ENCODE measurements at places on chromosomes 1 and 21. TPM values are rescaled to one million over a fixed set of nuclear protein-coding genes. Genes with fewer than 3 reads are reported as not detected.

GRCh38 chr1:148161053-148161901 lies 9.2 kb upstream of the NBPF11 start:
- H3K4me3 ChIP-seq, result no peak overlapping the region
- no peaks in the 10 kb centered on the region for H3K4me1 ChIP-seq
- no peaks in the 10 kb centered on the region for H3K36me3 ChIP-seq

DNA sequence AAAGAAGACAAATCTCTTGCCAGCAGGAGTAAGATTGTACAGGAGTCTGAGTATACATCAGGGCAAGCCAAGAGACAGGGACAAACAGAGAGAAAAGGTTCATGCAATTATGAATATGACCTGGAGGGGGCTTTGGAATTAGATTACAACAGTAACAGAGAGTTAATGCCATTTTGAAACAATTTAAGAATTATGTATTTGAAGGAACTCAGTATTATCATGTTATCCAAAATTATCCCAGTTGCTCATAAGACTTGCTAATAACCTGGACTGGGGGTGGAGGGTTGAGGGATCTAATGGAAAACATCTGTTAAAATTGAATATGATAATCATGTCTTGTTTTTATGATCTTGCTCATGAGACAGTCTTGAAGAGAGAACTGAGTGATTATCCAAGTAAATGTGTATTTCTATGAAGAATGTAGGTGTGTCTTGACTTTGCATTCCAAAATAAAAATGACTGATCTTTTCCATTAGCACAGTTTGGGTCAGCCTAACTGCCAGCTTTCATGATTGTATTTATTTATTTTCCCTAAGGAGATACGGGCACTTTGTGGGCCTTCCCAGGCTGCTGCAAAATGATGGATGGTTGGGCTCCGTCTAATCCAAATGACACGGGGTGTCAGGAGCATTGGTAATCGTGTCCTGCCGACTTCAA lies 117.7 kb downstream of the ERG start:
- H3K36me3 ChIP-seq, result no peaks in the 10 kb centered on the region
- H3K4me1 ChIP-seq, result peaks cover 13% of the 10 kb centered on the region
- peaks cover 6% of the 10 kb centered on the region for H3K27me3 ChIP-seq
- DNase-seq, result peak; percentile 78
- H3K4me3 ChIP-seq, result no peak overlapping the region

GRCh38 chr1:7755448-7755847 lies 15.6 kb upstream of the VAMP3 start:
- peaks cover 3% of the 10 kb centered on the region for H3K4me1 ChIP-seq
- no peak overlapping the region for H3K27ac ChIP-seq
- no peak for DNase-seq
- H3K27me3 ChIP-seq, result no peaks in the 10 kb centered on the region
- no peak overlapping the region for H3K4me3 ChIP-seq

- no peak overlapping the region for H3K27ac ChIP-seq
- H3K4me1 ChIP-seq, result peaks cover 8% of the 10 kb centered on the region
- no peaks in the 10 kb centered on the region for H3K36me3 ChIP-seq
Measured at GRCh38 chr1:43241413-43241836, 28.4 kb upstream of the TMEM125 start.

GRCh38 chr1:23895082-23895481 lies 18.1 kb downstream of the CNR2 start:
- peak; percentile 33 for DNase-seq
- H3K4me3 ChIP-seq, result no peak overlapping the region
- no peaks in the 10 kb centered on the region for H3K4me1 ChIP-seq

GRCh38 chr21:17071093-17071492 lies 441.8 kb upstream of the CXADR start:
- H3K27ac ChIP-seq, result no peak overlapping the region
- no peaks in the 10 kb centered on the region for H3K36me3 ChIP-seq
- no peak for DNase-seq
- H3K27me3 ChIP-seq, result no peaks in the 10 kb centered on the region
- no peak overlapping the region for H3K4me3 ChIP-seq

- H3K4me1 ChIP-seq, result no peaks in the 10 kb centered on the region
- no peak overlapping the region for H3K27ac ChIP-seq
- DNase-seq, result no peak
- no peaks in the 10 kb centered on the region for H3K27me3 ChIP-seq
- H3K4me3 ChIP-seq, result no peak overlapping the region
Measured at GRCh38 chr1:8540971-8541370, 223.1 kb downstream of the SLC45A1 start.

GRCh38 chr1:98702976-98703375 lies 41.5 kb downstream of the SNX7 start:
- H3K4me1 ChIP-seq, result no peaks in the 10 kb centered on the region
- no peak for DNase-seq
- no peak overlapping the region for H3K27ac ChIP-seq
- H3K4me3 ChIP-seq, result no peak overlapping the region

DNA sequence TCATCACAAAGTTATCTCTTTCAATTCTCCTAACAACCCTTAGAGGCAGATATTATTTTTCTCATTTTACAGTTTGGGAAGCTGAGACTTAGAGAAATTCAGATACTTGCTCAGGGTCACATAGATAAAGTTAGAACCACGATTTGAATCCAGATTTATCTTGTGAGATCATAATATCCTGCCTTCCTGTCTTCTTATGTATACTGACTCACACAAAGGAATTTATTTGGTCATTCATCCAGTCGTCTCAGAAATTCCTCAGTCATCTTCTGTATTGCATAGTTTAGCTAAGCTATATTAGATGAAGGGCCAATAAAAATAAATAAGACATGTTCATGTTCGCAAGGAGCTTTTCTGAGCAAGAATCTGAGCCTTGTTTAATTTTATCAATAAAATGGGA lies 35.8 kb upstream of the RUNX1 start:
- peaks cover 4% of the 10 kb centered on the region for H3K4me1 ChIP-seq
- H3K4me3 ChIP-seq, result no peak overlapping the region
- DNase-seq, result no peak
- no peaks in the 10 kb centered on the region for H3K36me3 ChIP-seq
- H3K27me3 ChIP-seq, result no peaks in the 10 kb centered on the region

The SH2D2A gene
- 1.4 TPM for polyA plus RNA-seq

The CD52 gene
- 2.1 TPM for polyA plus RNA-seq

The RXFP4 gene
- polyA plus RNA-seq, result 0.23 TPM
